ENCODE measurements at places on chromosomes 5 and 9. TPM values are rescaled to one million over a fixed set of nuclear protein-coding genes. Genes with fewer than 3 reads are reported as not detected.

The IFNE gene
- 1.7 TPM for total RNA-seq

The HMCN2 gene
- total RNA-seq = 0.19 TPM

DNA sequence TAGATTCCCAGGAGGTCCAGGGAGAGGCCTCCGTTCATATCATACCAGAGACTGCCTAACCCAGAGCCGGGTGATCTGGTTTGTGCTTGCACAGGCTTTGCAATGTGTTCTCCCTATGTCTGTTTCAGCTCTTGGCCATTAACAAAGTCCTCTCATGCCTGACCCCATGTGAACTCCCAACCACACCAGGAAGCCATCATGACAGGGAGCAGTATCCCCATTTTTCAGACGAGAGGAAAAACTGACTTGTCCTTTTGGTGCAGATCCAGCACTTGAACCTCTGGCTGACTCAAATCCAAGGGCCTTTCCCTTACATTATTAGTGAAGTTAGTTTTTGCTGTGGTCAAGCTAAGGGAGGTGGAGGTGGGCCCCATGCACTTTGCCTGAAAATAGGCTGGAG is 58.4 kb downstream of the TEX10 start:
- DNase-seq = no peak

The PHAX gene
- 33.1 TPM for total RNA-seq

The IL33 gene
- 22.0 TPM for total RNA-seq

The STK32A gene
- 2.0 TPM for total RNA-seq

DNA sequence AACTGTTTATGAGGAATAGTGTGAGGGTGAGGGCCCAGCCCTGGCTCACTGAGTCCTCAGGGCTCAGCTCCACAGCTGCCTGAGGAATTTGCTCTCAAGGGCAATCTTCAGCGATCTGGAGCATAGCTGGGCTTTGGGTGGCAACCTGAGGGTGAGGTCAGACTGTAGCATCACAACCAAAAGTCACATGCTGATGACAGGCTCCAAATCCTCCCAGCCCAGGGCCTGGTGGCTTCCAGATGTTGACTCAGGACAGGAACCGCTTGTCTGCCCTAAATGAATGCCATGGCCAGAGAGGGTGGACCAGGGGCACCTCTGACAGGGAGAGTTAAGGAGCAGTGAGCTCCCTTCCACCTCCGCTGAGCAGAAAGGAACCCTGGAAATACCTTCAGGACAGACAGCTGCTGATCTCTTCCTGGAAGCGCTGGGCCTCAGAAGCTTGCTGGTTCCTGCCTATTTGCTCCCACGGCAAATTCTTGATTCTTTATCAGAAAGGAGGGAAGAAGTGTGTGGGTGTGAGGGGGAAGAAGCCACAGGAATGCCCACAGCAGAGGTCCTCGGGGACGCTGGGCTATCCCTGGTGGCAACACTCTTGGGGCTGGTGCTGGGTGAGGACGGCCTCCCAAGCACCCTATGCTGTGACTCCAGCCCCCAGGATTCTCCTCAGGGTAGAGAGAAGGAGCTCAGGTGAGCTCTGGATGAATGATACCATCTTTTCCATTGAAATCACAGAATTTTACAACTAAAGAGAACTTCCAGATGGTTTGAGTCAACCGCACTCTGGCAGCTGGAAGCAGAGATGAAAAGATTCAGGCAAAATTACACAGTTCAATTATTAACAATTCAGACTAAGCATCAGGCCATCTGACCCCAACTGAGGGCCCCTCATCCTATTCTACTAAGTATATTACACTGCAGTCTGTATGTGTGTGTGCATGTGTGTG is 13.8 kb upstream of the CTSL start:
- DNase-seq = peak; percentile 42

DNA sequence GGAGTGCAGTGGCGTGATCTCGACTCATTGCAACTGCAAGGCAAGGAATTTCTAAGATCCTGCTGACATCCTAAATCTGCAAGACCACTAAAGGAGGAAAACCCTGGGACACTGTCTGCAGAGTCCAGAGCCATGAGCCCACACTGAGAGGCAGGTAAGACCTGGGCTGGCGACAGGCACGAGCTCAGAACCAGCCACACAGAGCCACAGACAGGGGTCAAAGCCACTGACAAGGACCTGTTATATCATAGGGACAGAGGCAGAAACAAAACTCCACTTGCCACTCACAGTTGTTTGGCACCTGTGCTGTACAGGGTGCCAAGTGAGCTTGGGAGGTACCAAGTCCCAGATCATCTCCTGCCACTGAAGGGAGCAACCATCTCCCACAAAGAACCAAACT is 34.2 kb downstream of the IPPK start:
- no peak for DNase-seq

DNA sequence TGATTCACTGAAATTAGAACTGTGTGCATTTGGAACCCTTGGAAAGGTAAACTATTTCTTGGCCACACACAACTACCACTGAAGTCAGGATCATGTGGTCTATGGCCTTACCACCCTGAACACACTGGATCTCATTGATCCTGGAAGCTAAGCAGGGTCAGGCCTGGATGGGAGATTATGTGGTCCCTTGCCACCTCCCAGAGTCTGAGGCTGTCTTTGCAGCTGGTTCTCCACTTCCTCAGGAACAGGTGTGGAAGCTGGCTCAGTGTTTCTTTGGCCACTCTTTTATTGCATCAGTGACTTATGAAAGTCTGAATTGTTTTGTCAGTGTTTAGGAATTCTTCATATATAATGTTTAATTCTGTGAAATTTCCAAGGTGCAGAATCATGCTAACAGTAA is 89.2 kb downstream of the TEK start:
- DNase-seq = no peak

The SLC34A1 gene
- not detected for total RNA-seq

The FAM221B gene
- not detected for total RNA-seq

GRCh38 chr5:118303296-118303695 is 685.1 kb downstream of the DTWD2 start:
- DNase-seq = no peak

The MAPK9 gene
- total RNA-seq = 30.1 TPM

The IRX4 gene
- total RNA-seq = not detected

DNA sequence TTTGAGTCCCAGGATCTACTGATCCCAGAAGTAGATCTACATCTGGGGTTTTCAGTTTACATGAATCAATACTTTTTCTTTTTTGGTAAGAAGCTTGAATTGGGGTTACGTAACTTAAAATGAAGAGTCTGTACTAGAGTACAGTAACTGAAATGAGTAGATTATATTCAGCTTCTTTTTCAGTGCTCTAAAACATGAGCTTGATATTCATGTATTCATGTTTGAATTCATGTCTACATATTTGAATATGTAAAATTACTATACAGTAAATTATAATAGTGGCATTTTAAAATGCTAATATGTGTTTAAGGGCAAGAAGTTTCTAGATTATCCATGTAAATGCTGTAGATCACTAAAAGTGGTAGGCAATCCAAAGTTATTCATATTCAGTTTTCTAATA is 14.8 kb downstream of the POU5F2 start:
- DNase-seq = no peak

The N4BP3 gene
- 0.94 TPM for total RNA-seq

DNA sequence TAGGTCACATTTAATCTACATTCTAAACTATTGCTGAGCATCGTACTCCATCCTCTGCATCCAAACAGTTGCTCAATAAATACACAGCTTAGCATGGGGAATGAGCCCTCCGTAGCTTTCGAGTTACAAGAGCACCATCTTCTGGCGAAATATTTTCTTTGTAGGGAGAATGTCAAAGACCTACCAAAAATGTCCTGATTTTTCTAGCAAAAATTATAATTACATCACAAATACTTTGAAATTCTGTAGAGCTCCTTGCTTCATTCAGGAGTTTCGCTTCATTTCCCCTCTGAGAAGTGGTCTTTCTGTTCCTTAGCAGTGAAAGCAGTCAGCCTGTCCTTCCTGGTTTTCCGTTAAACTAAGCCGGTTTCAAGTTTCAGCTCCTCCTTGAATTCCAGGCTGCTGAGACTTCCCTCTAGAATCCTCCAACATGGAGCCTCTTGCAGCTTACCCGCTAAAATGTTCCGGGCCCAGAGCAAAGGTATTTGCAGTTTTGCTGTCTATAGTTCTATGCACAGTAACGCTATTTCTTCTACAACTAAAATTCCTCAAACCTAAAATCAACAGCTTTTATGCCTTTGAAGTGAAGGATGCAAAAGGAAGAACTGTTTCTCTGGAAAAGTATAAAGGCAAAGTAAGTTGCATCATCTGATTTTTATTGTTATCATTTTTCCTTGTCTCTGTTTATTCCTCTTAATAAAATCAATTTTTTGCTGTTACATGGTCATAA is at the start of gene GPX8:
Gene GPX8 (plus strand): TSS at position 409 of the 730 bp plus-strand sequence. CDS start 22 bp downstream, at position 431.
- no peak for DNase-seq

DNA sequence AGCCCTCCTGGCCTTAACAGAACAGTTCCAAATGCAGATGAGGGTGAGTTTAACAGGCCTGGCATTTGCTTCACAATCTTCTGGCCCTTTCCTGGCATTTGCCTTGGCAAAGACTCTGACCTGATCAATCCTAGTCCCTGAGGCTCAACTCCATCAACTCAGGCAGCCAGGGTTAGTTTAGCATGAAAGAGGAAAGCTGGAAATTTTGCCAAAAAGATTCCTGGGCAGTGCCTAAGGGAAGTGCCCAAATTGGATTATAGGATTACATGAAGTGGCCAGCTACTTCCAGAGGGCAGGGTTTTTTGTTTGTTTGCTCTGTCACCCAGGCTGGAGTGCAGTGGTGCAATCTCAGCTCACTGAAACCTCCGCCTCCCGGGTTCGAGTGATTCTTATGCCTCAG is 36.8 kb downstream of the PCDHAC2 start:
- DNase-seq = no peak

The CCDC192 gene
- total RNA-seq = not detected

DNA sequence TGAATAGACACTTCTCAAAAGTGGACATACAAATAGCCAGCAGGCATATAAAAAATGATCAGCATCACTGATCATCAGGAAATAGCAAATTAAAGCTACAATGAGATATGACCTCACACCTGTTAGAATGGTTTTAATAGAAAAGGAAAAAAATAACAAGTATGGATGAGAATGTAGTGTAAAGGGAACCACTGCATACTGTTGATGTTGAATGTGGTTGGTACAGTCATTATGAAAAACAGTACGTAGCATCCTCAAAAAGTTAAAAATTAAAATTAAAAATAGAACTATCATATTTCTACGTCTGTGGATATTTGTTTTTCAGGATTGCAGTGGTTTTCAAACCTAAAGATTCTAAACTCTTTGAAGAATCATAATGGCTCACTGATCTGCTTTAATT is 215.1 kb upstream of the NREP start:
- no peak for DNase-seq

DNA sequence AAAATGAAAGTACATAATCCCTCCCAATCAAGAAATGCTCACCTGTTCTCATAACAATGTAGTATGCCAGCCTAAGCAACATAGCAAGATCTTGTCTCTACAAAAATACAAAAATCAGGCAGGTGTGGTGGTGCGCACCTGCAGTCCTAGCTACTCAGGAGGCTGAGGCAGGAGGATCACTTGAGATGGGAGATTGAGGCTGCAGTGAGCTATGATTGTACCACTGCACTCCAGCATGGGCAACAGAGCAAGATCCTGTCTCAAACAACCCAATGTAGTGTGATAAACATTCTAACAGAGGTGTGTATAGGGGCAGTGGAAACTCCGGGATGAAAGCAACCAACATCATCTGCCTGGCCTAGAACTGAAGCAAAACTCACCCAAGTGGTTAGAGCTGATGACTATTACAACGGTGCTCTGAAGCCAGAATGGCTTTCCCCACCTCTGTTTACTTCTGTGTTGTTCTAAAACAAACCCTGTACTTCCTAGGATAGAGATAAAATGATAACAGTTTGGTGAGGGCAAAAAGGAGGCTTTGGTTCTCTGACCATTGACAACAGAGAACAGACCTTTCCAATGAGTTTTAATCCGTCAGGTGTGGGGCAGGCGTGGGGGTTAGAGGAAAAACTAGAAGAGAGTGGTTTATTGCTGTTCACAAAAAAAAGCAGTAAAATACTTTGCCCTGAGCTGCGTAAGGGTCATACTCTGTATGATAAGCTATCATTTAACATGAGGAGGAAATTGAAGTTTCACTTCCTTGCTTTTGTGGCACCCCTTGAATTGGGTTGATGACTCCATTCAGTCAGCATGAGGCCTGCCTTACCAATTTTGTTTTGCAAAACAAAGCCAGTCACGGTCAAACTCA is 18.9 kb downstream of the WNT8A start:
- no peak for DNase-seq

The PCDHGA7 gene
- total RNA-seq = 9.0 TPM

- no peak for DNase-seq
Observed at GRCh38 chr9:14895806-14896205, 14.4 kb downstream of the FREM1 start.

DNA sequence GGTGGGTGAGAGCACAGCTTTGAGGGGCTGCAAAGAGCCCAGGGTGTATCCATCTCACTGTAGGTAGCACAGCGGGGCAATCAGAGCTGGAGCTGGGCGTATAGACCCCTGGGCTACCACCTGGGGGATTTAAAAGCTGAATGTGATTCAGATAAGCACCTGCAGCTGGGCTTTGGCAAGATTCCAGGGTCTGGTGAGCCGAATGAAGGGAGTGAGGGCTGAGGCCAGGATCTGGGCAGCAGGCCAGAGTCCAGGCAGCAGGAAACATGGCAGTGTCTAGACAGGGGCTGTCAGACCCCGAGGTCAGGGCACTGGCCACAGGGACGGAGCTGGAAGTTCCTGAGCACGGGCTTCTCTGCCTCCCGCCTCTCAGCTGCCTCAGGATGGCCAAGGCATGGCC is 8.7 kb downstream of the ASS1 start:
- peak; percentile 61 for DNase-seq

Data from omental fat pad (tissue), 4 donors.